ENCODE measurements at places on chromosomes 1 and 21. TPM values are rescaled to one million over a fixed set of nuclear protein-coding genes. Genes with fewer than 3 reads are reported as not detected.

GRCh38 chr1:34898330-34898761 lies 31.1 kb downstream of the DLGAP3 start:
- no peak for DNase-seq

GRCh38 chr1:162111572-162111971 lies 42.1 kb downstream of the NOS1AP start:
- no peak for DNase-seq

DNA sequence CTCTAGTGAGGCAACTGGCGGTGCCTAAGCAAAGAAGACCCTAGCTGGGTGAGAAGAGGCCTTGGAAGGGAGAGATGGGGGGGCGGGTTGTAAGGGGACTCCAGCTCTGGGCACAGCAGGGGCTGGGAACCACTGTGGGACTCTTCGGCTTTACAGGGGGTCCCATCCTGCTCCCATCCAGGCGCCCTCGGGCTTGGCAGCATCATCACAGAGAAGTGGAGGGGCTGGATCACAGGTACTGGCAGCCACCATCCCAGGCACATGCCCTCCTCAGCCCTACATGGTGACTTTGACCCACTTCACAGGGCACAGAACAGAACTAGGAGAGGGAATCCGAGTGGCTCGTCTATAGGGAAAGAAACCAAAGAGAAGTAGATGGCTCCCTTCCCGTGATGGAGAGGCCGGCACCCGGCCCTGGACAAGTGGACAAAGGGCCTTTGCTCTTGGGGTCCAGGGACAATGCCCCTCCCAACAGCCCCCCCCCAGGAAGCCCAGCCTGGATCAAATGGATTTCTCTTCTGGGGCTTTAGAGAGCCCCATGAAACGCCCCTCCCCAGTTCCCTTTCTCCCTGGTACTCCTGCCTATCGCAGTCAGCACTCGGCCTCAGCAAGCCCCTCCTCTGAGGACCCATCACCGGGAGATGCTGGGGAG lies 54.0 kb upstream of the ECE1 start:
- no peak for DNase-seq

GRCh38 chr1:43272576-43273571 lies 3.1 kb downstream of the TMEM125 start:
- DNase-seq = no peak

Gene EDARADD
- 0.25 TPM for total RNA-seq

- no peak for DNase-seq
Measured at GRCh38 chr1:96746440-96747420, 25.1 kb downstream of the PTBP2 start.

DNA sequence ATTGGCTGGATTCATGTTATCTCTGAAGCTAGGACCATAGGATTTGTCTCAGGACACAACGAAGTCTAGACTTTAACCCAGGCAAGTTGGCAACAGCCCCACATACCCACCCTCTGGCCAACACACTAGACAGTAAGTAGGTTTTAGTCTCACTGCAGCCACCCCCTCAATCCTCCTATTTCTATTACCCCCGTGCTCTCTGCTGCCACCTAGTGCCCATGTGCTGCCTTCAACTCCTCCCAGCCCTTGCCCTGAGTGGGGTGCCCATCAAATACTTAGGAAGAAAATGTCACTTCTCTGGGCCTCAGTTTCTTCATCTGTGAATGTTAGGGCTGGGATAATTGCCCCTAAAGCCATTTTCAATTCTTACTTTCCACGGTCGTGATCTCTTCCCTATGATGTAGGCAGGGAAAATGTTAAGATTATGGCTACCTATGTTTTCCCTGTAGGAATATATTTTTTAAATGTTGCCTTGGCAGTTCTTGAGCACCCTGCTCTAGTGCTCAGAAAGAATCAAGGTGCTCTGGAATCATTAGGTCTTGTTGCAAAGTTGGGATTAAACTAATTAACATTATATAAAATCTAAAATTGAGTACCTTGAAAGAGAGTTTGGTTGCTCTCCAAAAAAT lies 213.0 kb downstream of the LMX1A start:
- DNase-seq = no peak

GRCh38 chr1:54997711-54997986 lies 1.1 kb upstream of the BSND start:
- no peak for DNase-seq

DNA sequence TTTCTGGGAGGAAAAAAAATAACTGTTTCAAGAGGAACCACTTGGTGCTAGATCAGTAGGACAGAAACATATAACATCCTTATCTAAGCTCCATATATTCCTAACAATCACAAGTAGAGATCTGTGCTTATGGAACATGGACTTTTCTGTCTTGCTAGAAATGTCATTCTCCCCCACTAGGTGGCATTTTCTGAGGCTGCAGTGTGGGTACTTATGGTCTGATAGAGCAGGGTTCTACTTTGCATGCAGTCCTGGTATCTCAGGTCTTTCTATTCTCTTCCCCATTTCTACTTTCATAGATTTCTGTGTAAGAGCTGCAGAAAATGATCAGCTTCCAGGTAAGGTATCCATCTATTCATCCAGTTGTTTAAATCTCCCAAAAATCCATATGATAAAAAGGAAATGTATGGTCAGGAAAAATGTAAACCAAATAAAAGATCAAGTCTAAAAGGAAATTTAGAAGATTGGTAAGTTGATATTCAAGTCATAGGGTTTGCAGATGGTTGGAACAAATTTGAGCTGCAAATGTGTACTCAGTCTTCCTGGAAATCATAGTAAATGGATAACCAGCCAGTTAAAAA lies 1.5 kb downstream of the ZNF684 start:
- DNase-seq = no peak

Gene RPL5
- total RNA-seq = 1,570 TPM

DNA sequence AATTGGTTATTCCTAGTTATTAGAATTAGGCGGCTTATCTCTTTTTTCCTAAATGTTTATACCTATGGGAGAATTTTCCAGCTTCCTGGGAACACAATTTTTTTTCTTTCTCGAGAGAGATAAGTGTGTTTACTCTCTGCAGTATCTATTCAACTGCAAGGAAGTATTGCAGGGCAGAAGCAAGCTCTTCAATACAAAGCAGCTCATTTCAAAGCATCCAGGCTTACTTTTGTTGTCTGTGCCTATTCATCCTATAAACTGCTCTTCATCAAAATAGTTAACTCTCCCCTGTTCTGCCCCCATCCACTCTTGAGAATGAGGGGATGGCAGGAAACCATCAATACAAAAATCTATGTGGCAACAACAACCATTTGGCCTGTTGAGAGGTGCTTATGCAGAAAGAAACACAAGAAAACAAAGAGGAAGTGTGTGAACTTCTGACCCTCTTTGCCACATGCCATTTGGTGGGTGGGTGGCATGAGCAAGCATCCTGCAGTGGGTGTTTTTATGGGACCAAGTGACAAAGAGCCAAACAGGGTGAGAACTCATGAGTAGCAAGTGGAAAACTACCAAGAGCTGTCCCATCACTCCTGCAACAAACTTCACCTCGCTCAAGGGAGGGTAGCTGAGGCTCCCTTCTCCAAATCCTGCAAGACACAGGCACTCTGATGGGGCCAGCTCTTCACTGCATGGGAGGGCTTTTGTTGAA lies 50.6 kb upstream of the MRPS6 start:
- DNase-seq = no peak

DNA sequence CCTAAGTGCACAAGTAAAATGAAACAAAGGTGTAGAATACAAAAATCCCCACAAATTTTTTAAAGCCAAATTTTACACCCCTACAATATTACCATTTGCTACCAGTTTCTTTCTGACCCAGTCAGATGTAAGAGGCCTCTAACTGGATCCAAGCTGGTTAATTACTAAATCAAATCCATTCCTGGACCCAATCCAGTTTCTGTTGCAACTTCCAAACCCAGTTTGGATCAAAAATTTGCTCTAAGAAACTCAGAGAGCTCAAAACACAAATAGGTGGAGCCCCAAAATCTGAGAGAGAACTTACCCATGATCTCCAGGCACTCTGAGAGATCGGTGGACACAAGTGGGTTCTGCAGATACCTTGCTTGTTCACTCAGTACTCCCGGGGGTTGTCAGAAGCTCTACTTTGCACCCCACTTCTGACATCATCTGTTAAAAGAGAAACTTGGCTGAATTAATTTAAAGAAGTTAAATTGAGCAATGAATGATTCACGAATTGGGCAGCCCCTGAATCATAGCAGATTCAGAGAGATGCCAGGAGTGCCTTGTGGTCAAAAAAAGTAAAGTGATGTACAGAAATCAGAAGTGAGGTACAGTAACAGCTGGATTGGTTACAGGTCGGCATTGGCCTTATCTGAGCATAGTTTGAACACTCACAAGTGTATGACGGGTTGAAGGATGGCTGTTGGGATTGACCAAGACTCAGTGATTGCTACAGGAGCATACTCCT lies 448.0 kb downstream of the KCNT2 start:
- no peak for DNase-seq

Gene HAO2
- not detected for total RNA-seq

GRCh38 chr1:165573787-165574186 lies 30.0 kb downstream of the LRRC52 start:
- DNase-seq = no peak

Gene C1orf115
- total RNA-seq = 63.0 TPM
